ENCODE measurements at places on chromosomes 2 and 18.

- peak; percentile 56 for DNase-seq
Measured at GRCh38 chr2:240200230-240201051, 60.0 kb upstream of the OTOS start.

- no peak for DNase-seq
Measured at GRCh38 chr18:59388817-59389216, 29.8 kb upstream of the LMAN1 start.

- DNase-seq = no peak
Measured at GRCh38 chr2:105510761-105511528, 112.1 kb upstream of the FHL2 start.

DNA sequence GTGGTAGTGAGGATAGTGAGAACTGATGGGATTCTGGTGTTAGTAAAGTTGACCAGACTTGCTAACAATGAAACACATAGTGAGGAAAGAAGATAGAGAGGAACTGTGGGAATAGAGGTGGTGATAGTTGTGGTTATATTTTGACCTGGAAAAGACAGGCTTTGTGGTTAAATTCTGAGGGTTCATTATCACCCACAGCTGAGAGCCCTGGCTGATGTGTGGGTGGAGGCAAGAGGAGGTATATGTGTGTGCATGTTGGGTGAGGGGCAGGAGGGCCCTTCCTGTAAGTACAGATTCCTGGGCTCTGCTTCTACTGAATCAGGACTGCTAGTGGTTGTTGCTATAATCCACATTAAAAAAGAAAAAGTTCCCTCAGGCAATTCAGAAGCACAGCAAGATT is 26.2 kb upstream of the TMEM163 start:
- no peak for DNase-seq

DNA sequence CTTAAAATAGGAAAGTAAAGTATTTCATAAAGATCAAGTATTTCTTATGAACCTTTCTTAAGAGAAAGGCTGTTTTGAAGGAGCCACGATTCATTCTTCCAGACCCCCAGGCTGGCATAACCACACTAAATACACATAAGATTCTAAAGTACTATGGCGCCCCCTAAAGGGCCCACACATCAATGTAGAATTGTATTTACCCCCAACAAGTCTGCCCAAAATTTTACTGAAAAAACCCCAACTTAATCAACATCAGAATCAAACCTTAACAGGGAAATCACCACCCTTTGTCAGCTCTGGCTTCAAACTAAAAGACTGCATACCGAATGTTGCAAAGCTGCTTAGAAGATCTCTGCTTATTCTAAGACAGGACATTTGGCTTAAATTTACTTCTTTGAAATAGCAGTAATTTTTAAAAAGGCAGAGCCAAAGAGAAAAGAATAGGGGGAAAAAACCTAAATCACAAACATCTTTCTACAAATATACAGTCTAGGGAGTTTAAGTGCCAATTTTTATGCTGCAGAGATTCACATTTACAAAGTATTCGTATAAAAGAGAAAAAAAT is 20.4 kb upstream of the BCL2 start:
- DNase-seq = peak; percentile 10

GRCh38 chr18:26981360-26982082 is 116.0 kb upstream of the AQP4 start:
- no peak for DNase-seq

DNA sequence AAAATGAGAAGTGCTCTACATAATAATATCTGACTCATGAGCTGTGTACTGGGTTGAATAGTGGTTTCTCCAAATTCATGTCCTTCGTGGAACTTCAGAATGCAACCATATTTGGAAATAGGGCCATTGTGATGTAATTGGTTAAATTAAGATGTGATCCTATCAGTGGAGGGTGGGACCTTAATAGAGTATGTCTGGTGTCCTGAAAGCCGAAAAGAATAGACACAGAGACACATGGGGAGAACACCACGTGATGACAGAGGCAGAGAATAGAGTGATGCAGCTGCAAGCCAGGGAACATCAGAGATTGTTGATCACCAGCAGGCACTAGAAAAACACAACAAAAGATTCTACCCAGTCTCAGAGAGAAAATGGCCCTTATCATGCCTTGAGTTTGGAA is 310.1 kb downstream of the EXOC6B start:
- no peak for DNase-seq

DNA sequence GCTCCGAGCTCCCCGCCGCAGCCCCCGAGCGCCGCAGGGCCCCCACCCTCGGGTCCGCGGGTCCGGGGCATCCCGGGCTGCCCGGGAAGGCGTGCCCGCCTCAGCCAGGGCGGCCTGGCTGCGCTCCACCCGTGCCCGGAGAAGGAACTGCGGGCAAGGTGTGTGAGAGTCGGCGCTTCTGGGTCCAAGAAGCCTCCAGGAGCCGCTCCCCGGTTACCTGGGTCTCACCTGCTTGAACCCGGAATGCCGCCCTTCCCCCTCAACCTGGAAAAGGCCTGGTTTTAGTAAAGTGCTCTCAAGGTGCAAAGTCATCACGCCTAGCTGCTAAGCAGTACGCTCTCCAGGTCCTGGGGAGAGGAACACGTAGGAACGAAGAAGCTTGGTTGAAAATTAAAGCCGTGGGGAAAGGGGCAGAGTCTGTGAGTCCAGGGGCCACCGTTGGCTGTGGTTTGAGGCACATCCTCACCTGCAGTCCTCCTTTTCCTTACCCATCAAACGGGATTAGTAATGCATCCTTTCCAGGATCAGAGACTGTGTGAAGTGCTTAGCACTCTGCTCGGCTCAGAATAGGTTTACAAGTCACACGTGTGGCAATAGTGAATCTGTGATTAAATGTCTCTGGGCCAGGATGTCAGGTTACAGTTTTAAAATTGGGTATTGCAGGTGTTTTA is 1.2 kb downstream of the ASAP2 start:
- DNase-seq = no peak

DNA sequence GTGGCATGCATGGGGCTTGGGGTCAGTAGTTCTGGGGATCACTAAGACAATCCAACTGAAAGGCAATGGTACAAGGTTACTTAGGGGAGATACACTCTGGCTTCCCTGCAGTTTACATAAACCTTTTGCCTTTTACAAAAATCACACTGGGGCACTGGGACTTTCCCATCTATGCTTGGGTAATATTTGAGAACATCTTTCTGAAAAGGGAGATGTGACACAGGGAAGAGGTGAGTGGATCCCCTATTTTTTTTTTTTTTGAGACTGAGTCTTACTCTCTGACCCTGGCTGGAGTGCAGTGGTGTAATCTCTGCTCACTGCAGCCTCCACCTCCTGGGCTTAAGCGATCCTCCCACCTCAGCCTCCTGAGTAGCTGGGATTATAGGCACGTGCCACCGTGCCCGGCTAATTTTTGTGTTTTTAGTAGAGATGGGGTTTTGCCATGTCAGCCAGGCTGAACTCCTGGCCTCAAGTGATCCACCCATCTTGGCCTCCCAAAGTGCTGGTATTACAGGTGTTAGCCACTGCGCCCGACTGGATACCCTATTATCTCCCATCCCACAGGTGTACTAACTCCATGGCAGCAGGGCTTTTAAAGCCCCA is 82.8 kb upstream of the DNMT3A start:
- no peak for DNase-seq

DNA sequence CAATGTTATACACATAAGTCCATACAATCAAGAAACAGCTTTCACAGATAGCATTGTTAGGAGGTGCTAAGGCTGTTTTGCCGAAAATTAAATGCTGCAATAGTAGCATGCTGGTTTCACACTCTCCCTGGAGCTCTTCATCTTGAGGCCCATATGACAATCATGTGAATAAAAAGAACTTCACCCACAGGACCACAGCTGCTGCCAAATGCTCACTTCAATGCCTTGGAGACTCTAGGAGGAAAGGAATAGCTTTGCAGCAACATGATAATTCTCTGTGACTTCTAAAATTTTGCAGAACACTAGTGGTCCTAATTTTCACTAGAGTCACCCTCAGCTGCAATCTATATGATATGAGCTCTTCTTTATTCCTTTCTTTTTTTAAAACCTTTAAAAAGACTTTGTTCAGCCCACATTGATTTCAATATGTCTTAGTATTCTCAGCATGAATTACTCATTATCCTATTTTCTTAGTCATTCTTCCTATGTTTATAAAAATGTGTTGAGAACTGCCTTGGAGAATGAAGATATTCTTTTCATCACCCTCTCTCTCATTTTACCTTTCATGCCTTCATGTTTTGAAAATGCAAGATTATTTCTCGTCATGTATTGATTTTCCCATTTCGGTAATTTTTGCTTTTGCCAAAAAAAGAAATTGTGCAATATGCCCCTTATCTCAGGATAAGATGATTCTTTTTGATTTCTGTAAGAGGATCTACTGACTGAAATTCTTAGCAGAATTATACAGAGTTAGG is 108.2 kb downstream of the PDE1A start:
- DNase-seq = no peak

GRCh38 chr2:85994421-85994777 is 105.6 kb upstream of the ST3GAL5 start:
- no peak for DNase-seq

DNA sequence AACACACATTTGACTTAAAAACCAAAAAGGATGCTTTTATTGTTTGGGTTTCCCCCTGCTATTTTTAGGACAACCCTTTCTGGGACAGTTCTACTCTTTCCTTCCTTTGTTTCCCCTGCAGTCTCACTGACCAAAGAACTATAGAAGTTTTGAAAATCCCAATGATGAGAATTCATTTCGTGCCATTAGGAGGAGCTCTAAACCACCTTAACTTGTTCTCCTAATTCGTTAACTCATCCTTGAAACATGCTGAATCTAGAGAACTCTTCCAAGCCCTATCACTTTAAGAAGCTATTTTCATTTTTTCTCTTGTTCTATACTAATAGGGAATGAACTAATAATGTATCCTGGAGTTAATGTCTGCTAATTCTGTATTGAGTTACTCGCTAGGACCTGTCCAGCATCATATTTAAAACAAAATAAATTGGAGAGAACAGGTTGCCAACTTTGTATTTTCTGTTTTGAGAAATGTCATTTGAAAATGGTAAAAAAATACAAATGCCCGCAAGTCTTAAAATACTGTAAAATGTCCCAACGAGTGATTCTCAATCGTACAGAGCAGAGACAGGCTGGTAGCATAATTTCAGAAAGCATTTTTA is 62.9 kb downstream of the AFTPH start:
- DNase-seq = peak; percentile 76

DNA sequence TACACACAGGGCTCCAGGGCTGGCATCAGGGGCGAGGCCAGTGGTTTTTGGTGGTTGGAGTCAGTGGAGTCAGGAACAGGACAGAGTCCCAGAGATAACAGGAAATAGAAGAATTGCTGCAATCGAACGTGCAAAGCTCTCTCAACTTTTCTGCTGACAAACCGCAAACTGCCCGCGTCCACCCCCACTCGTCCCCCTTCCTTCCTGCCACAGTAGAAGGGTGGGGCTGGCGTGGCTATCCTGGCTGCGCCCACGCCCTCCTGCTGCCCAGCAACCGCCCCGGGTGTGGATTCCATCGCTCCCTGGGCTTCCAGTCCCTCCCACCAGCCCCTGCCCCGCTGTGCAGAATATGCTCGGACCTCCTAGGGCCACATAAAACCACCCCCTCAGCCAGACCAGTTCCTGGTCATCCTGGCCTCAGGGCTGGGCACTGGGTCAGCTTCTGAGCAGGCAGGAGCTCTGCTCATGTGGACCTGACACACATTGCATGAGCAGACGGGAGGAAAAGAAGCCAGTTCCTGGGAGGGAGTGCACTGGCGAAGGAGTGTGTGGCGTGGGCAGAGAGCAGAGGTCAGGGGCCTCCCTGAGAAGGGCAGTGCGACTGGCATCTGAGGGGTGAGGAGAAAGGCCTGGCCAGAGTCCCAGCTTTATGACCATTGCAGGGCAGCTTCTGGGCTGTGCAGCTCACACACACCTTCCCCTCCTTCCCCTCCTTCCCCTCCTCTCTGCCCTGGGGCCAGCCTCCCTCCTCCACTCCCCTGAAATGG is 85.4 kb upstream of the ATG16L1 start:
- DNase-seq = peak; percentile 12

DNA sequence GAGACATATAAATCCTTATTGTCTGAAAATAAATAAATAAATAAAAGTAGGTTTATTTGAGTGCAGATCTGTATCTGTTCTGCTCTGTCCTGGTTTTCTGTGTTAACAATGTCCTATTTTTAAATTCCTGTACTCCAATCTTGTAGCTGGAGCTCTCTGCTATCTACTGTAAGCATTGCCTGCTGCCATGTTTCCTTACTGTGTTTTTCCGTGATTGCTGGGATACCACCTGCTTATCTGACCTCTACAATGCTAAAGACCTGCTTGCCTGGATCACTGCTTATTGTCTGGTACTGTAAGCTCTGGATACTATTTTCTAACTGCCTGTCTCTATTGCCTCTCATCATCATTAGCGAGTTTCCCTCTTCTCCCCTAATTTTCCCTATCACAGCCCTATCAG is 11.6 kb downstream of the PTPN4 start:
- DNase-seq = no peak
